Parietal lobe (tissue), 2 donors: ENCODE measurements at places on chromosomes 1 and 21. TPM values are rescaled to one million over a fixed set of nuclear protein-coding genes. Genes with fewer than 3 reads are reported as not detected.

The TNFRSF8 gene
- total RNA-seq = not detected

The KCNA2 gene
- total RNA-seq = 8.8 TPM

The CENPL gene
- 16.6 TPM for total RNA-seq

The GPX7 gene
- 24.7 TPM for total RNA-seq

The TENT5C gene
- 2.5 TPM for total RNA-seq

The SELL gene
- total RNA-seq = 0.31 TPM
